H1 (cell line): ENCODE measurements at places on chromosomes 13 and 19. TPM values are rescaled to one million over a fixed set of nuclear protein-coding genes. Genes with fewer than 3 reads are reported as not detected.

DNA sequence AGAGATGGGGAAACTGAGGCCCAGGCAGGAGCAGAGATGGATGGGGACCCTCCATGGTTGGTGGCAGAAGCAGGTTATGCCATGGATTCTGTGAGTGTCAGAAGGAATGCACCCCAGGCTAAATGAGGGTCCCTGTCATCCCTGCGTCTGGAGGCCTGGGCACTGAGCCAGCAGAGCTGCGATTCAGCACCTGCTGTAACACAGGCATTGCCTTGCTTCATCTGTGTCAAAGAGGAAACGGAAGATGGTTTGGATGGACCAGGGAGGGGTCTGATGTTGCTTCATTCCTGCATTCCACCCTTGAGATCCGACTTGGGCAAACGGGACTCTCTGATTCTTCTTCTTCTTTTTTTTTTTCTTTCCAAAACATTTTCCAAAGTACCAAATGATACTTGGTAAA lies 1.2 kb downstream of the C5AR1 start:
- H3K27ac ChIP-seq = no peak overlapping the region
- H3K36me3 ChIP-seq = no peaks in the 10 kb centered on the region
- H3K4me3 ChIP-seq = no peak overlapping the region
- no peak for DNase-seq
- no peaks in the 10 kb centered on the region for H3K4me1 ChIP-seq
- H3K27me3 ChIP-seq = no peaks in the 10 kb centered on the region

GRCh38 chr19:18894254-18895037 lies 1.5 kb downstream of the CERS1 start:
- DNase-seq = no peak
- peaks cover 4% of the 10 kb centered on the region for H3K4me1 ChIP-seq
- no peak overlapping the region for H3K27ac ChIP-seq
- peak overlapping the region; percentile 64 for H3K4me3 ChIP-seq
- peaks cover 8% of the 10 kb centered on the region; the same call in 1 of the 2 replicates for H3K27me3 ChIP-seq
- H3K36me3 ChIP-seq = no peaks in the 10 kb centered on the region

- no peaks in the 10 kb centered on the region for H3K27me3 ChIP-seq
- peaks cover 2% of the 10 kb centered on the region; the same call in 1 of the 2 replicates for H3K4me1 ChIP-seq
- DNase-seq = no peak
- H3K27ac ChIP-seq = no peak overlapping the region
- H3K36me3 ChIP-seq = no peaks in the 10 kb centered on the region
Measured at GRCh38 chr13:72567566-72567965, 159.9 kb downstream of the MZT1 start.

DNA sequence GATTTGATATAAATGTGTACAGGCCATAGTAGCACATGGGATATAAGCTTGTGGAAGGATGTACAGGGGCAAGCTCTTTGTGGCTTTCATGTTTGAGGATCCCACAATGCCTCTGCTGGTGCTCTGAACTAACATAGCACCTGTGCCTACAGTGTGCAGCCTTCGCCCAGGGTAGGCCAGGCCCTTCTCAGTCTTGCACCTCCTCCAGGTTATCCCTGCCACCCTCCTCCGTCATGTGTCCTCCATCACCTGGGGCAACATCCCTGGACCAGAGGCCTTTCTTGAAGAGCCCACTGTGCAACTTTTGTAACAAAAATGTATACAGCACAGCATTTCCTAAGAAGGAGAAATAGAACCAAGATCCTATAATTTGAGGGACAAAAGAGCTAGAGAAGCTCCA lies 306.8 kb downstream of the IRS2 start:
- no peaks in the 10 kb centered on the region for H3K27me3 ChIP-seq
- no peaks in the 10 kb centered on the region for H3K4me1 ChIP-seq
- H3K4me3 ChIP-seq = no peak overlapping the region

DNA sequence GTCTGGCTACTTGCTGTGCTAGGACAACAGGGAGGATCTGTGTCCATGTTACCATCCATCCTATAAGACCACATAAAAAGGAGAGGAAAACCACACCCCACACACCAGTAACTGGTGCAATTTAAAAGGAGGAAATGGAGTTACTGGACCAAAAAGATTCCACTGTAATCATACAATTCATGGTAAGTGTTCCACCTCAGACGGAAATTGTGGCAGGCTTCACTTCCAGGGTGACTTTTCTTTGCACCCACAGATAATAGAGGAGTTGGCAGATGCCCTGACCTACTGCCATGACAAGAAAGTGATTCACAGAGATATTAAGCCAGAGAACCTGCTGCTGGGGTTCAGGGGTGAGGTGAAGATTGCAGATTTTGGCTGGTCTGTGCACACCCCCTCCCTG lies 2.4 kb downstream of the AURKC start:
- no peak for DNase-seq
- no peak overlapping the region for H3K4me3 ChIP-seq
- H3K27me3 ChIP-seq = no peaks in the 10 kb centered on the region; the same call in 1 of the 2 replicates
- H3K4me1 ChIP-seq = no peaks in the 10 kb centered on the region
- H3K36me3 ChIP-seq = no peaks in the 10 kb centered on the region

DNA sequence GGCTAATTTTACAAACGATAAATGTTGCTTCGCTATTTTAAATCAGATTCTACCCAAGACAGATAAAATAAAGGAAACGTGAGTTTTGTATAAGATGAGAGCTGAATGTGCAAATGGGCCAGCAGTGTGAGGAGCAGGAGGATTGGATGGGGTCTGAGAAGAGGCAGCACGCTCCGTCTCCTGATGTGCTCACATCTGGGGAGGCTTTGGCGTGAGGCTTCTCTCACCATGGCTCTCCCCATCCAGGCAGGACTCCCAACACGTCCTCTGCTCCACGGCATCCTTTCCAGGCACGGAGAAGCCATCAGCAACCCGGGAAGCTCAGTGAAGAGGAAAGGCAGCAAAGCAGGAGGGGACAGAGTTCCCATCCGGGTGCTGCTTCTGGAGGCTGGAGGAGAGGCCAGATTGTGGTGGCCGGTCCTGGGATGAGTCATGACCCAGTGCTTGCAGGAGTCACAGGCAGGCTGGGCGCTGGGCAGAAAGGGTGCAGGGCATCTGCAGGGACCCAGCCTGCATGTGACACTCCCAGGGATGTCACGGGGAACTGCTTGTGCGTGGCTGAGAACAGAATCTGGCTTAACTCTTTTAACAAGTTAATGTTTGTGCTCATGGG lies 47.5 kb downstream of the ZNF536 start:
- H3K27me3 ChIP-seq = no peaks in the 10 kb centered on the region
- H3K4me3 ChIP-seq = no peak overlapping the region
- H3K36me3 ChIP-seq = no peaks in the 10 kb centered on the region
- peak; percentile 40 for DNase-seq

DNA sequence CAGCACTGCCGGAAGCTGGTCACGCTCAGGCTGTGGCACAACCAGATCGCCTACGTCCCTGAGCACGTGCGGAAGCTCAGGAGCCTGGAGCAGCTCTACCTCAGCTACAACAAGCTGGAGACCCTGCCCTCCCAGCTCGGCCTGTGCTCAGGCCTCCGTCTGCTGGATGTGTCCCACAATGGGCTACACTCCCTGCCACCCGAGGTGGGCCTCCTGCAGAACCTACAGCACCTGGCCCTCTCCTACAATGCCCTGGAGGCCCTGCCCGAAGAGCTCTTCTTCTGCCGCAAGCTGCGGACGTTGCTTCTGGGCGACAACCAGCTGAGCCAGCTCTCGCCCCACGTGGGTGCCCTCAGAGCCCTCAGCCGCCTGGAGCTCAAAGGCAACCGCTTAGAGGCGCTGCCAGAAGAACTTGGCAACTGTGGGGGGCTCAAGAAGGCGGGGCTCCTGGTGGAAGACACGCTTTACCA lies 3.2 kb upstream of the MAP2K7 start:
- no peaks in the 10 kb centered on the region for H3K27me3 ChIP-seq
- H3K36me3 ChIP-seq = no peaks in the 10 kb centered on the region
- H3K27ac ChIP-seq = no peak overlapping the region

DNA sequence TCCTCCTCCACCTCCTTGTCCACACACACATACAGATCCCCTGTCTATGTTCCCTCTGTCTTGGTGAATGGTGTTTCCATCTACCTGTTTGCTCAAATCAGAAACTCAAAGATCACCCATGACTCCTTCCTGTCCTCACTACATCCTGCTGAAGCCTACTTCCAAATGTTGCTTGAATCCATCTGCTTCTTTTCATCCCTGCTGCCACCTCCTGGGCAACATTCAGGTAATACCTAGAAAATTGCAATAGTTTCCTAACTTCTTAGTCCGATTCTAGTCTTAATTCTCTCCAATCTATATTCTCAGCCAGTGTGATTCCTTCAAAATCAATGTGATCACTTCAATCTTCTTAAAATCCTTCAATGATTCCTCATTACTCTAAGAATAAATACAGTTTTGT lies 155.5 kb upstream of the STARD13 start:
- no peak for DNase-seq
- H3K36me3 ChIP-seq = no peaks in the 10 kb centered on the region
- H3K27ac ChIP-seq = no peak overlapping the region
- no peaks in the 10 kb centered on the region for H3K27me3 ChIP-seq

DNA sequence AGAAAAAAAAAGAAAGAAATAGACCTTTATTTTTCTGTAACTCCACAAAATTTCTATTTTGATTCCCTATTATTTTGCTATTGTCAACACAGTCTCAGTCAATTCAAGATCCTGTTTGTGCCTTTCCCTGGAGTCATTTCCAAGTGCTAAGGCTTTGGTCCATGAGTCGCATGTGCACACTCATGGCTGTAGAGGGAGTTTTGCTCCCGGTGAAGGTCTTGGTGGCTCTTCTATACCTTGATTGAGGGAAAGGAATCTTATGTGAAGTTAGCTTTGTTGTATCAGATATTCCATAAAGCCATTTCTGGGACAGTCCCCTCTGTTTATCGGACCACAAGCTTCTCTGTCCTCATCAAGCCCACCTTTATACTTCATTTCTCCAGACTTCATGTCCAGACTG lies 58.7 kb upstream of the ALOX5AP start:
- H3K36me3 ChIP-seq = no peaks in the 10 kb centered on the region
- H3K27ac ChIP-seq = no peak overlapping the region
- H3K4me3 ChIP-seq = no peak overlapping the region
- H3K4me1 ChIP-seq = peaks cover 2% of the 10 kb centered on the region
- H3K27me3 ChIP-seq = no peaks in the 10 kb centered on the region

DNA sequence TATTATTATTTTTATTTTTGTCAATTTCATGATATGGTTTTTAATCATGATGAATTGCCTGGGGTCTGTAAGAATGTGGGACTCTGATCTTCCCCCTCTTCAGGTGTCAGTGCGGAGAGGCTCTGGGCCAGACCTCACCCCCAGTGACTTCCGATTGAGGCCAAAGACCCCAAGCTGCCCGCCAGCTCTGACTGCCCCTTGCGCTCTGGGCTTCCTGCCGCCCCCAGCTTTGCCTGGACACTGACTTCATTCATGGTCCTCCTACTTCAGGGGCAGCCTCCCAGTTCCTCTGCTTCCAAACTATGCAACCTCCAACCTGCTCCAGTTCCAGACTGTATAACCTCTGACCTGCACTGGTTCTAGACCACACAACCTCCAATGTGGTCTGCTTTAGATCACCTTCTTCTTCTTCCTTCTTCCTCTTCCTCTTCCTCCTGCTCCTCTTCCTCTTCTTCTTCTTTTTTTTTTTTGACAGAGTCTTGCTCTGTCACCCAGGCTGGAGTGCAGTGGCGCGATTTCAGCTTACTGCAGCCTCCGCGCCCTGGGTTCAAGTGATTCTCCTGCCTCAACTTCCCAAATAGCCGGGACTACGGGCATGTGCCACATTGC lies 6.7 kb upstream of the PPP5C start:
- no peaks in the 10 kb centered on the region for H3K27me3 ChIP-seq
- H3K4me3 ChIP-seq = no peak overlapping the region
- DNase-seq = no peak
- H3K36me3 ChIP-seq = no peaks in the 10 kb centered on the region; the same call in 1 of the 2 replicates

DNA sequence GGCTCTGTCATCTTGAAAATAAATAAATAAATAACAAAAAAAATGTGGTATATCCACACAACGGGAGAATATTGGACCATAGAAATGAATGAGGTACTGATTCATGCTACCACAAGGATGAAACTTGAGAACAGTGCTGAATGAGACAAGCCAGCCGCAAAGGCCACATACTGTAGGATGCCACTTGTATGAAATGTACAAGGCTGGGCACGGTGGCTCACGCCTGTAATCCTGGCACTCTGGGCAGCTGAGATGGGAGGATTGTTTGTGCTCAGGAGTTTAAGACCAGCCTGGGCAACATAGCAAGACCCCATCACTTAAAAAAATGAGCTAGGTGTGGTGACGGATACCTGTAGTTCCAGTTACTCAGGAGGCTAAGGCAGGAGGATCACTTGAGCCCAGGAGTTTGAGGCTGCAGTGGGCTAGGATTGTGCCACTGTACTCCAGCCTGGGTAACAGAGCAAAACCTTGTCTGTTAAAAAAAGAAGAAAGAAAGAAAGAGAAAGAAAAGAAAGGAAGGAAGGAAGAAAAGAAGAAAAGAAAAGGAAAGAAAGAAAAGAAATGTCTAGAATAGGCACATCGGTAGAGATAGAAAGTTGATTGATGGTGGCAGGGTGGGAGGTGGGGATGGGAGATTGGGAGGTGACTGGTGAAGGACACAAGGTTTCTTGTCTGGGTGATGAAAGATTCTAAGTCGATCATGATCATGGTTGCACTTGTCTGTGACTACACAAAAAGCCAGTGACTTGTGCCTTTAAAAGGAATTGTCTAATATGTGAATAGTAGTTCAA lies 20.3 kb downstream of the HPN start:
- no peaks in the 10 kb centered on the region for H3K27me3 ChIP-seq
- no peak overlapping the region for H3K4me3 ChIP-seq
- H3K4me1 ChIP-seq = no peaks in the 10 kb centered on the region
- H3K27ac ChIP-seq = no peak overlapping the region
- no peaks in the 10 kb centered on the region for H3K36me3 ChIP-seq
- no peak for DNase-seq

- H3K27me3 ChIP-seq = no peaks in the 10 kb centered on the region
- H3K36me3 ChIP-seq = no peaks in the 10 kb centered on the region
- H3K4me3 ChIP-seq = no peak overlapping the region
- no peak overlapping the region for H3K27ac ChIP-seq
Measured at GRCh38 chr19:14686411-14686810, 3.4 kb upstream of the ZNF333 start.

The ADAT3 gene
- total RNA-seq = 10.2 and 10.8 TPM in 2 replicates

The LHB gene
- total RNA-seq = not detected in 2 replicates

The SYNE4 gene
- 20.8 and 21.8 TPM in 2 replicates for total RNA-seq

The ADGRE1 gene
- total RNA-seq = not detected in 2 replicates

The ZNF8 gene
- total RNA-seq = 20.5 and 21.5 TPM in 2 replicates

The APOC1 gene
- total RNA-seq = 78.2 and 87.8 TPM in 2 replicates

The EMP3 gene
- 18.4 and 20.9 TPM in 2 replicates for total RNA-seq

The ADPRHL1 gene
- 1.7 and 2.0 TPM in 2 replicates for total RNA-seq

The NRTN gene
- 4.6 and 5.3 TPM in 2 replicates for total RNA-seq

The CYP2F1 gene
- total RNA-seq = 0.34 TPM in 1 of 2 replicates, not detected in the other
